ENCODE measurements at places on chromosomes 3 and 15. TPM values are rescaled to one million over a fixed set of nuclear protein-coding genes. Genes with fewer than 3 reads are reported as not detected.

Gene PDE8A
- 4.8 TPM for polyA plus RNA-seq

Gene NRG4
- not detected for polyA plus RNA-seq

Gene STRIT1
- not detected for polyA plus RNA-seq

Gene SLC24A5
- polyA plus RNA-seq, result not detected

Gene ANKRD34C
- polyA plus RNA-seq, result not detected

Gene TMIE
- 1.5 TPM for polyA plus RNA-seq

Gene METTL6
- polyA plus RNA-seq, result 18.0 TPM

Gene SRGAP3
- polyA plus RNA-seq, result 3.7 TPM
